Motor neuron (in vitro differentiated cells): ENCODE measurements at places on chromosomes 2 and 18.

DNA sequence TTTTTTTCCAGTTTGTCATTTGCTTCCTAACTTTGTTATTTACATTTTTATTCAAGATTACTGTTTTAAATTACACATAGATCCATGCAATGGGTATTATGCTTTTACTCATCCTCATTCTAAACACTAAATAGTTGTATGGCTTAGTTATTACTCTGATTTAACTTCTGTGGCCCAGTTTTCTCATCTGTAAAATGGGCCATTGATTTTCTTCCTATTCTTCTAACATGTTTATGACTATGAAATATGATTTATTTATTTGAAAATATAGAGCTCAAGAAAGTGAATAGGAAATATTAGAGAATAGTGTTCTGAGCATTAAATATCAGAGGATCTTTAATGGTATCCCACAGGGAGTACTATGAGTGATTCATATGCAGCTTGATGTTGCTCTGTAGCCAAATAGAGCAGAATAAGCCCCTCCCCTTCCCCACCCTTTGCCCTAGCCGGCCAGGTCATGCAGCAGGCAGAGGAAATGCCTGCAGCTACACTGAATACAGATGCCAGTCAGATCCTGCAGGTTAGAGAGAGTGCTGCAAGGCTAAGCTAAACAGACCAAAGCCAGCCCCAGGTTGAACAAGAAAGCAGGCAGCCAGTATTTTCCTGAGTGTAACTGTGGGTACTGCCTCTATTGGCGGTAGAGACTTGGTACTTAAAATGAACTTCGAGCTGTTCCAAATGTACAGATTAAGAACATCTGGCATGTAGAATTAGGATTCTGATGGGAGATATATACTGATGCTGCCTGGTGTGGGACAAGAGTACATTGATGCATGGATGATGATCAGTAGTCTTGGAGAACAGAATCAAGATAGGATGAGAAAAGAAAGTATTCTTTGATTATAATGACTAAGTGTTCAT lies 11.7 kb upstream of the ACYP2 start:
- peak; percentile 46 for ATAC-seq

DNA sequence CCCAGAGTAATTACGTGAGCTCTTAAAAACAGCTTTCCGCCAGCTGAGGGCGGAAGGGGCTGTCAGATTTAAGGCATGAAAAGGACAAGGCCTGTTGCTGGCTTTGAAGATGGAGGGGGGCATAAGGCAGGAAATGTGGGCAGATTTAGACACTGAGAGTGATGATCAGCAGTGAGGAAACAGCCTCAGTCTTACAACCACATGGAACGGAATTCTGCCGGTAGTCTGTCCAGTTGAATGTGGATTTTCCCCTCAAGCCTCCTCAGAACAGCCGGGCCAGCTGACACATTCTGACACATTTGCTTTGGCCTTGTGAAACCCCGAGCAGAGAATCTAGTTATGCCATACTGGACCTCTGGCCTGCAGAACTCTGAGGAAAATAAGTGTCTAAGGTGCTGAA lies 16.6 kb downstream of the POLE4 start:
- ATAC-seq, result no peak

GRCh38 chr2:68660658-68661057 lies 17.3 kb downstream of the PROKR1 start:
- ATAC-seq, result no peak

DNA sequence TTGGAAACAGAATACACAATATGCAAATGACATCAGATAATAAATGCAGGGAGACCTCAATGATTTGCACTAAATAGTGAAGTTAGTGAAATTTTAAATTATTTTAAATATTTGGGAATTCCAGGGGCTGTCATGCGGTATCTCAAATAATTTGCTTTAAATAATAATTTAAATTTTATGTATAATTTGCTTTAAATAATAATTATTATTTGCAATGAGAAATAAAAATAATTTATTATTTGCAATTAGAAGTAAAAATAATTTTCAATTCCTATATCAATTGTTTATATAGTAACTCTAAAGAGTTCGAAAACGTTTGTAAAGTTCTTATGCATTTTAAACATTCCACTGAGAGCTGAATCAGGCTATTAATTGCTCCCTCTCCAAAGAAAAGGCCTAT lies 226.4 kb downstream of the ZBTB7C start:
- no peak for ATAC-seq

DNA sequence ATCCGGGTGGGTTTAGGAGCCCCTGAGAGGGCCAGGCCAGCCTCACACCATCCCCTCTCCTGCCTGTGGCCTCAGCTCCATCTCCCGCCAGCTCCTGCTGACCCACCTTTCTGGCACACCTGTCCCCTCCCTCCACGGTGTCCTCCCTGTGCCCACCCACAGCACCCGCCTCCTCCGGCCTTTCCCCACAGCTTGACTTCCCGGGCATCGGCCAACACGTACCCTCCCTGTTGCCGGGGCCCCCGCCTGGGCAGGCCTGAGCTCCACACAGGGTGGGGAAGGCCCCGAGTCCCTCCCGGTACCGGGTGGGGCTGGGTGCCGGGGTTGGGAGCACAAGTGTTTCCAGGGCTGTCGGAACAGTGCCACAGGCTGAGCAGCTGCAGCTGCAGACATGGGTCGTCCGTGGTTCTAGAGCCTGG lies 6.5 kb downstream of the GPC1 start:
- no peak for ATAC-seq

- no peak for ATAC-seq
Observed at GRCh38 chr2:113114224-113114945, 13.0 kb upstream of the IL1RN start.

DNA sequence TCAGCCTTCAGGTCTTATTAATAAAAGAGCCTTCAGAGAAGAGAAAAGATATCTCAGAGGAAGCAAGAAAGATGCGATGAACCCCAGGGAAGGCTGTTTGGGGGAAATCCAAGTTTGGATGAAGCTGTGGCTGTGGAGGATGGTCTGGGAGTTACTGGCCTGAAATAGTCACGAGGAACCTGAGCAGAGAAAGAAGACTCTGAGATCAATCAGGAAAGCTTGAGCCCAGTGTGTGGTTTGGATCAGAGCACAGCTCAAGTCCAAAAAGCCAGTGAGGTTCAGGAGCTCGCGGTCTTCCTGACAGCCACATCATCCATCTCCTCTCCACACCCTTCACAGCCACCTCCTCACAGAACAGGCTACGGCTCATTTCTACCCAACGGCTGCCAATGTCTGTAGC lies 87.4 kb upstream of the SERPINE2 start:
- no peak for ATAC-seq

GRCh38 chr2:233433794-233434193 lies 79.5 kb downstream of the DGKD start:
- no peak for ATAC-seq

DNA sequence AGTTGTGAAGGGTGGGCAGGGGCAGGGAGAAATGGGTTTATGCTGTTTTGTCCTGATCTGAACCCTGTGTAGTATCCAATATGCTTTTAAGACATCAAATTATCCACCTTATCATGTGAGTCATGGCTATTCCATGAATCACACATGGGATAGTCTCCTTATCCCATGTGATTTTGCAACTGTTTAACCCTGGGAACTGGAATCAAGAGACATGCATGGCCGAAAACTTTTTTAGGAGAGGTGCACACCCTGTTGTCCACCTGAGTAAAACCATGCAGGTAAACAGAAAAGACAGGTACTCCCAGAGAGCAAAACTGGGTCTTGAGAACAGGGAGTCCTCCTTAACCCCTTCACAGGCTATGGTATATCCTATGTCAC lies 490.6 kb upstream of the HS6ST1 start:
- peak; percentile 84 for ATAC-seq

DNA sequence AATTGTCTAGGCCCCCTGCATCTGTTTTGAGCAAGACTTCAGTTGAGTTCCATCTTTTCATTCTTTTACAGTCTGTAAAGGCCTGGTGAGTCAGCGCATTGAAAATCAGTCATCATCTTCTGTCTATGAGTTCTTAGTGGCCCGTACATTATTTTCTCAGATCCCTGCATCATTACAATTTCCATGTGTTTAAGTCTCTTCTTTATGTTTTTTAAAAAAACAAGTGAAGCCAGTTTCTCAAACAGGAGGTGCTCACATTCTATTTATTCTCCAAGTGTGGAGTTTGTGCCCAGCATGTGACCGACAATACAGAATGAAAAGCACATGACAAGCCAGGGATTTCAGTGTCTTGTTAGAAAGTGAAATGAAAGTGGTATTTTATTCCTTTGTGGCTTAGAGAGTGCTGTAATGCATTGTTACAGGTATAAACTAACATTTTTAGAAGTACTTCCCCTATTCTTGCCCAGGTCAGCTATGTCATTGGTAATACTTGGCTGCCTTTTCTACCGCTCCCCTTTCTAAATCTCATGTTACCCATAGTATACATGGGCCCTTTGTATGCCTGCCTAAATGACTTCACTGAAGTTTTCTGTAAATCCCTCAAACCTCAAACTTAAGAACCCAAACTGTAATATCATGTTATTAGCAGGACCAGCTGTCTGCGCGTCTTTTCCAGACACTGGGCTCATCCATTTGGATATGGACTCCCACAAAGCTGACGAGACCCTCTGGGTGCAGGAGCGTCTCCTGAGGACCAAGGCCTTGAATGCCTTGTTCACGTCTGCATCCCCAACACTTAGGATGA lies 67.6 kb downstream of the FEZ2 start:
- peak; percentile 49 for ATAC-seq

- ATAC-seq, result peak; percentile 41
Observed at GRCh38 chr2:105804266-105804665, 59.6 kb downstream of the NCK2 start.

- ATAC-seq, result no peak
Observed at GRCh38 chr2:128474962-128475361, 156.3 kb upstream of the HS6ST1 start.

GRCh38 chr18:45871431-45872084 lies 46.1 kb downstream of the SIGLEC15 start:
- no peak for ATAC-seq

DNA sequence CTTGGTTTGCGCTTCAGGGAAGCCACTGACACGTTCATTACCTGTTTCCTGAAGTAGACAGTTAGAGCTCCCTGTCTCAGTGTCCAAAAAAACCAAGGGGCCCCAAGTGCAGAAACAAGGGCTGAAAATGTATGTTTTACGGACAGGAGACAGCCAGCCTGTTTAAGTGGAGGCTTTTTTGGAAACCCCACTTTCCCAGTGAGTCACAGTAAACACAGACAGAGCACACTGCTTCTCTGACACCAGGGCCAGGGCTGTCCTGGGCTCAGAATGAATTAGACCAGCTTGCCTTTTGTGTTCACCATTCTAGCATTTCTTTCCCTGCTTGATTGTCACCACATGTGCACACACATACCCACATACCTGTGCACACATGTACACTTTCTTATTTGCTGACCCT lies 128.6 kb downstream of the SH3RF3 start:
- no peak for ATAC-seq
